ENCODE measurements at places on chromosomes 4 and X. TPM values are rescaled to one million over a fixed set of nuclear protein-coding genes. Genes with fewer than 3 reads are reported as not detected.
A peak's percentile ranks its signal among the peaks of the same experiment; 100 is the strongest.

PKD2 gene
- 4.9 TPM for total RNA-seq

- peaks cover 17% of the 10 kb centered on the region for H3K27me3 ChIP-seq
- peak overlapping the region; percentile 69 for H3K4me3 ChIP-seq
- H3K4me1 ChIP-seq: peaks cover 30% of the 10 kb centered on the region
Observed at GRCh38 chr4:1010395-1011021, 918 bp upstream of the FGFRL1 start.

DNA sequence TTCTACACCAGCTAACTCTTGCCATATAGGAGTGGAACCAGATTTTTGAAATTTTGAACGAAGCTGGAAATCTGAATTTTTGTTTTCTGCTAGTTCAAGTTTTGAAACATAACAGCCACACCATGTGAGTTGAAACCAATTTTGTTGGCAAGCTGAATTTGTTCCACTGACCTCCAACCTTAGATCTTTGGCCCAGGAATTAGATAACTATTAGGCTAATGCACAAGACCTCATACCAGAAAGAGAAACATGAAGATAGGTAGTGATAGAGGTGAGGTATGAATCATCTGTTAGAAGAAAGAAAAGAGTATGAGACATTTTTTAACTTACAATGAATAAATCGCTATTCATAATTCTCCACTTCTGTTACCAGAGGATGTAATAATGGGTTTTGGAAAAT, 76.8 kb upstream of the ACSL1 start:
- no peaks in the 10 kb centered on the region for H3K4me1 ChIP-seq
- H3K36me3 ChIP-seq: no peaks in the 10 kb centered on the region
- peaks cover 8% of the 10 kb centered on the region for H3K27me3 ChIP-seq
- no peak for DNase-seq

EPHA5 gene
- not detected for total RNA-seq

DNA sequence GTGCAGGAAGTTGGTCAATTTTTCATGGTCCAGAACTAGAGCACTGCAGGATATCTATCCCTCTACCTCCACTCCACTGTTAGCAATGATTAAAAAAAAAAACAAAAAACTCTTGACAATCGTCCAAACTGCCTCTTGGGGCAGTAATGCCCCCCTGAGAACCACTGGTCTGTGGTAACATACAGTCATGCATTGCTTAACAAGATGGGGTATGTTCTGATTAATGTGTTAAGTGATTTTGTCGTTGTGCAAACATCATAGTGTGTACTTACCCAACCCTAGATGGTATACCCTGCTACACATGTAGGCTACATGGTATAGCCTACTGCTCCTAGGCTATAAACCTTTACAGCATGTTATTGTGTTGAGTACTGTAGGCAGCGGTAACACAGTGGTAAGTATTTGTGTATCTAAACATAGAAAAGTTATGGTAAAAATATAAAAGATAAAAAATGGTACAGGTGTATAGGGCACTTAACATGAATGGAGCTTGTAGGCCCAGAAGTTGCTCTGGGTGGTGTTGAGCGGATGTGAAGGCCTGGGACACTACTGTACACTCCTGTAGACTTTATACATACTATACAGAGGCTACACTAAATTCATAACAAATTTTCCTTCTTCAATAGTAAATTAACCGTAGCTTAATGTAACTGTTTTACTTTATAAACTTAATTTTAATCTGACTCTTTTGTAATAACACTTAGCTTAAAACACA, 34.1 kb downstream of the ART3 start:
- no peaks in the 10 kb centered on the region for H3K36me3 ChIP-seq
- no peak overlapping the region for H3K4me3 ChIP-seq
- DNase-seq: no peak
- H3K27me3 ChIP-seq: no peaks in the 10 kb centered on the region
- H3K27ac ChIP-seq: no peak overlapping the region
- H3K4me1 ChIP-seq: no peaks in the 10 kb centered on the region

DNA sequence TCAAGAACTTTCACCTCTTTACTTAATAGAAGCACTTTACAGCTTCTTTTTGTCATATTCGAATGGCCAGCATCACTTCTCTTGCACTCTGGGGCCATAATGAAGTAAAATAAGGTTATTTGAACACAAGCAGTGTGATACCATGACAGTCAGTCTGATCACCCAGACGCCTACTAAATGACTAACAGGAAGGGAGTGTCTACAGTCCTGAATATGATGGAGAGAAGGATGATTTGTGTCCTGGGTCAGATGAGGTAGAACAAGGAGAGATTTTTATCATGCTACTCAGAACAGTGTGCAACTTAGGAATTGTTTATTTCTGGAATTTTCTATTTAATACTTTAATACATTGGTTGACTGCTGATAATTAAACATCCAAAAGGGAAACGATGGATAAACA, 284.2 kb upstream of the F9 start:
- no peak for DNase-seq
- no peaks in the 10 kb centered on the region for H3K27me3 ChIP-seq
- H3K27ac ChIP-seq: no peak overlapping the region

GRCh38 chr4:123415576-123415975, 19.0 kb downstream of the SPRY1 start:
- no peak overlapping the region for H3K27ac ChIP-seq
- no peak overlapping the region for H3K4me3 ChIP-seq
- no peak for DNase-seq
- no peaks in the 10 kb centered on the region for H3K27me3 ChIP-seq

DNA sequence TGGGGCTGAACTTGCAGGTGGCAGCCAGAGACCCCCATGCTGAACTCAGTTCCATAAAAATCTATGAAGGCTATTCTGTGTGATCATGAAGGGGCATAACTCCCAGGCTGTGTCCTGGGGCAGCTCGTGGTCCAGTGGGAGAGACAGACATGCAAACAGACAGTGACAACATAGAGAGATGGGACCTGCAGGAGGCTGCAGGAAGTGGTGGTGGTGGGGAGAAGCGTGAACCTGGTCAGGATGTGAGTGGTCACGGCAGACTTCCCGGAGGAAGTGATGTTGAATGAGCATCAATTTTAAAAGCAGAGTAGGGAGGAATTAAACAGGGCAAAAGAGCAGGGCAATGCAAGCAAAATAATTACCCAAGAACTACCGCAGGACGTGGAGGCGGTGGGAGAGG, 23.2 kb upstream of the SORCS2 start:
- H3K36me3 ChIP-seq: no peaks in the 10 kb centered on the region
- no peak overlapping the region for H3K4me3 ChIP-seq
- peaks cover 11% of the 10 kb centered on the region for H3K4me1 ChIP-seq
- H3K27ac ChIP-seq: no peak overlapping the region

- H3K27me3 ChIP-seq: no peaks in the 10 kb centered on the region
- H3K4me1 ChIP-seq: peaks cover 95% of the 10 kb centered on the region
- no peak overlapping the region for H3K4me3 ChIP-seq
Observed at GRCh38 chr4:40216622-40217366, 20.0 kb downstream of the RHOH start.

HTRA3 gene
- total RNA-seq: not detected

POLN gene
- 1.5 TPM for total RNA-seq

SPIN2B gene
- 23.5 TPM for total RNA-seq

GRCh38 chr4:4457803-4458553, 71.1 kb downstream of the NSG1 start:
- no peaks in the 10 kb centered on the region for H3K27me3 ChIP-seq
- DNase-seq: no peak
- H3K27ac ChIP-seq: no peak overlapping the region
- H3K4me3 ChIP-seq: no peak overlapping the region
- H3K36me3 ChIP-seq: peaks cover 52% of the 10 kb centered on the region
- no peaks in the 10 kb centered on the region for H3K4me1 ChIP-seq

PNMA6A gene
- total RNA-seq: 0.39 TPM

DNA sequence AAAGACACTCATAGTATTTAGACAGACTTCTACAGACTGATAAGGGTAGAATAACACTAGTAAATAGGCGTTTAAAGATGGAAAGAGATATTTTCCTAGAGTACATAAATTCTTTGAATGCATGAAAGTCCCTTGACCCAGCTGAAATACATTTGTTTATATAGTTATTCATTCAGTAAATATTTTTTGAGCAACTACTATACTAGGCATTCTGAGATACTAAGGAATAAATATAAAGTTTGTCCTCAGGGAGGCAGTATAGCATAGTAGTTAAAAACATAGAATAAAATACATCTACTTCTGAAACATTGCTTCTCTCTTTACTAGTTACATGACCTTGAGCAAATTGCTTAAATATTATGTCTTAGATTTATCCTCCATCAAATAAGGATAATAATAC, 27.4 kb downstream of the HMGN5 start:
- no peak overlapping the region for H3K4me3 ChIP-seq
- no peaks in the 10 kb centered on the region for H3K36me3 ChIP-seq
- DNase-seq: peak; percentile 34

- H3K27me3 ChIP-seq: no peaks in the 10 kb centered on the region
- H3K4me1 ChIP-seq: no peaks in the 10 kb centered on the region
- H3K27ac ChIP-seq: no peak overlapping the region
Observed at GRCh38 chr4:112604589-112604988, 32.1 kb downstream of the ZGRF1 start.

- DNase-seq: no peak
- H3K4me1 ChIP-seq: peaks cover 25% of the 10 kb centered on the region
- no peak overlapping the region for H3K4me3 ChIP-seq
- no peaks in the 10 kb centered on the region for H3K36me3 ChIP-seq
- H3K27ac ChIP-seq: no peak overlapping the region
- no peaks in the 10 kb centered on the region for H3K27me3 ChIP-seq
Observed at GRCh38 chr4:120616-121015, 3.7 kb upstream of the ZNF718 start.

GRCh38 chr4:119242417-119242816, 29.9 kb downstream of the USP53 start:
- H3K27me3 ChIP-seq: no peaks in the 10 kb centered on the region
- H3K36me3 ChIP-seq: no peaks in the 10 kb centered on the region
- H3K4me3 ChIP-seq: no peak overlapping the region
- DNase-seq: no peak
- H3K27ac ChIP-seq: no peak overlapping the region

GRIA3 gene
- total RNA-seq: not detected

CT45A1 gene
- not detected for total RNA-seq

GRCh38 chrX:132694382-132694781, 205.5 kb upstream of the MBNL3 start:
- no peaks in the 10 kb centered on the region for H3K4me1 ChIP-seq
- no peaks in the 10 kb centered on the region for H3K36me3 ChIP-seq
- no peak overlapping the region for H3K27ac ChIP-seq
- no peaks in the 10 kb centered on the region for H3K27me3 ChIP-seq

LNX1 gene
- not detected for total RNA-seq

DNA sequence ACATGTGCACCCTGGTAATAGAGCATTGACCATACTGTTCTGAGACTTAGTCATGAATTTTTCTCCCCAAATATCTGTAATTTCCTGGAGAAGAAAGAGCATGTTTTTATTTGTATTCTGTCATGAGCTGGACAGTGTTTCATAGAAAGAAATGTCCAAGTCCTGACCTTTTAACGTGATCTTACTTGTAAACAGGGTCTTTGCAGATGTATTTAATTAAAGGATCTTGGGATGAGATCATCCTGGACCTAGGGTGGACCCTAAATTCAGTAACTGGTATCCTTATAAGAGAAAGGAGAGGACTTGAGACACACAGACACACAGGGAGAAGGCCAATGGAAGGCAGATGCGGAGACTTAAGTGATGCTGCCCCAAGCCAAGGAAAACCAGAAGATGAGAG, 3.6 kb downstream of the ADGRA3 start:
- H3K4me1 ChIP-seq: peaks cover 10% of the 10 kb centered on the region
- H3K27me3 ChIP-seq: no peaks in the 10 kb centered on the region
- no peak overlapping the region for H3K27ac ChIP-seq
- H3K36me3 ChIP-seq: no peaks in the 10 kb centered on the region
- H3K4me3 ChIP-seq: no peak overlapping the region
- DNase-seq: no peak

- DNase-seq: no peak
- no peak overlapping the region for H3K27ac ChIP-seq
- no peaks in the 10 kb centered on the region for H3K36me3 ChIP-seq
- no peaks in the 10 kb centered on the region for H3K27me3 ChIP-seq
Observed at GRCh38 chr4:41161355-41161754, 53.0 kb downstream of the APBB2 start.

ZXDA gene
- total RNA-seq: 15.3 TPM

DNA sequence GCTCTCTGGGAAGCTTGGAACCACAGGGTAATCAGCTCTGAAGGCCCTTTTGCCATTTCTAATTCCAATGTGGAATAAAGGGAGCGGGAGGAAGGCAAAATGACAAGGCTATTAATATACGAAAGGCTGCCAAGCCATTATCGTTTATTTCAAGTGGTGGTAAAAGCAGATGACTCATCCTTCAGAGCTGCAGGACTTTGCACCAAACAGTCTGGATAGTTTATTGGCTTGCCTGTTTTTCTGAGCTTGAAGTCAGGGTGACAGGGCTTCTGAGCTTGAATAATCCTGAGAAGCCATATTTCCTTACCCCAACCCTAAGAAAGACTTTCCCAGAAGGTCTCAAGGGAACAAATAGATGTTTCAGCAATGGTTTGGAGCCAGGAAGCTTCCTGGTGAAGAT, 7.7 kb upstream of the GABRE start:
- H3K27ac ChIP-seq: no peak overlapping the region
- no peak overlapping the region for H3K4me3 ChIP-seq
- H3K36me3 ChIP-seq: no peaks in the 10 kb centered on the region
- no peak for DNase-seq
- H3K27me3 ChIP-seq: no peaks in the 10 kb centered on the region
- no peaks in the 10 kb centered on the region for H3K4me1 ChIP-seq

- H3K27ac ChIP-seq: no peak overlapping the region
- H3K4me1 ChIP-seq: no peaks in the 10 kb centered on the region
- no peaks in the 10 kb centered on the region for H3K36me3 ChIP-seq
- DNase-seq: no peak
- H3K27me3 ChIP-seq: no peaks in the 10 kb centered on the region
Observed at GRCh38 chrX:109629310-109629709, 4.3 kb upstream of the KCNE5 start.

- H3K27ac ChIP-seq: no peak overlapping the region
- H3K36me3 ChIP-seq: no peaks in the 10 kb centered on the region
- H3K4me1 ChIP-seq: no peaks in the 10 kb centered on the region
- peaks cover 3% of the 10 kb centered on the region for H3K27me3 ChIP-seq
- no peak for DNase-seq
Observed at GRCh38 chr4:108140328-108140727, 28.4 kb downstream of the LEF1 start.

- DNase-seq: no peak
- no peaks in the 10 kb centered on the region for H3K36me3 ChIP-seq
- no peaks in the 10 kb centered on the region for H3K4me1 ChIP-seq
Observed at GRCh38 chr4:8599657-8600056, 7.1 kb downstream of the CPZ start.

Data from B cell (primary cell).